Activated T-cell treated with anti-CD3 and anti-CD28 coated beads for 1 hour (primary cell): ENCODE measurements at places on chromosomes 2 and 18.

GRCh38 chr2:226118471-226119429, 680.9 kb downstream of the IRS1 start:
- DNase-seq = no peak

GRCh38 chr2:11004199-11004598, 92.5 kb downstream of the KCNF1 start:
- DNase-seq = no peak

DNA sequence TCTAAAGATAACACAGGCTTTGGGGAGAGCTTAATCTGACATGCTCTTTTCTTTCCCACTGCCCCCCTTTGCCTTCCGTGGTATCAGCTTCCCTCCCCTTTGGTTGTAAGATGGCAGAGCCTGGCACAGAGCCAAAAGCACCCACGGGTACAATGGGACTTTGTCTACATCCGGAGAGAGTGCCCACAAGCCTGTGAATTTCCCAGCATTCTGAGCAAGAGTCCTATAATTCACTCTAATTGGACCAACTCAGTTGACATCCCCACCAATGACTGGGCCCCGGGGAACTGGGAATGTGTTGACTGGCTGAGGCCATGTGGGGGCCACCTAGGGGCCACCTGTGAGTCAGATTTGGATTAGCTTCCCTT, 20.1 kb upstream of the C2orf72 start:
- DNase-seq = no peak

DNA sequence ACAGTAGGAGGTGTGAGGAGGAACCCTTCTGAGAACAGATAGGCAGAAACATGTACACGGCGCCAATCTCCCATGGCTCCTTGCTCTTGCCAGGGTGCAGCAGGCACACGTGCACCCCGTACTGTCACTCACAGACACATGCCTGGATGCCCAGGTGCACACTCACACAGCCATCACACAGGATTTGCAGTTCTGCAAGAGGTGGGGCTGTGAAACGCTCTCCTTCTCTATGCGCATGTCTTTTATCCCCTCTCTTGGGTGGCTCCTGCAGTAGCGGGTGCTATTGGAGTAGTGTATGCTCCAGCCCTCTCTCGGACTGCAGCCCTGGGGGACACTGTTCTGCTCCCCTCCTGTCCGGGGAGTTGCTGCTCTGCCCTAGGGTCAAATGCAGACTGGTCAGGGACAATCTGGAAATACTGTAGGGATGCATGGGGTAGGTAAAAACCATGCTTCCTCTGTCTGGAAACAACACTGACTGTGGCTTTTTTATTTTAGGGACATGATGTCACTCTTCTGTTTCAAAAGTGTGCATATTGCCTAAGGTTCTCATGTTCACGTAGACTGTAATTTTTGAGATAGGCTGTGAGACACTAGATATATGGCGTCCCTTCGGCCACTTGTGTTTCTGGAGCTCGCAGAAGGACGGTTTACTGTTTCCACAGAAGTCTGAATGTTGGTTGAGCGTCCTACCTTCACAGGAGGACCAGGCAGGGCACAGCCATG, 118.5 kb downstream of the PRKCE start:
- no peak for DNase-seq

- no peak for DNase-seq
These were observed 98.5 kb upstream of the HAAO start for GRCh38 chr2:42890791-42891355.

DNA sequence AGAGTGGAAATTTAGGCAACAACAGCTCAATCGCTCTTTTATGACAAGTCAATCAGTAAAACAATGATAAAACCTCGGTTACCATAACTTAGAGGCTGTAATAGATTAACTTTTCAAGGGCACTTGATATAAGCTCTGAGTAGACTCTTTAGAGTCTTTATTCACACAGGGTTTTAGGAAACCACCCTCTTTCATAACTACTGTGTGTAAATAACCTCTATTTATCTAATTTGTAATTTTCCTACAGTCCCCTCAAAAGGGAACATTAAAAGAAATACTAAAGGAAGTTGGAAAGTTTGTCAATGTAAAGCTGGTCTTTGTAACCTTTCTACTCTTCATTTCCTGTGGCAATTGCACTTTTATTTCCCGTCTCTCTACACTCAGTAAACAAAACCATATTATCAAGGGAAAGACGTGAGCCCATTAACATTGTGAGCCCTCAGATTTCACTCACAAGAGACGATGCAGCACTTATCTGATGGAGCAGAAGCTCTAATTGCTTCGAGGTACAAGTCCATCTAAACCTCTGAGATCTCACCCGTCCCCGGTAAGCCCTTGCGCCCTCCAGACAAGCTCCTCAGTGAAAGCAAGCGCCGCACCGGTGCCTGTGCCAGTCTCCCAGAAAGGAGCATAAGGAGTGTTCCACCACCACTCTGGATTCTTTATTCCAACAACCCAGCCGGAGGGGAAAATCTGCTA, 1.1 kb upstream of the HOXD1 start:
- DNase-seq = no peak

DNA sequence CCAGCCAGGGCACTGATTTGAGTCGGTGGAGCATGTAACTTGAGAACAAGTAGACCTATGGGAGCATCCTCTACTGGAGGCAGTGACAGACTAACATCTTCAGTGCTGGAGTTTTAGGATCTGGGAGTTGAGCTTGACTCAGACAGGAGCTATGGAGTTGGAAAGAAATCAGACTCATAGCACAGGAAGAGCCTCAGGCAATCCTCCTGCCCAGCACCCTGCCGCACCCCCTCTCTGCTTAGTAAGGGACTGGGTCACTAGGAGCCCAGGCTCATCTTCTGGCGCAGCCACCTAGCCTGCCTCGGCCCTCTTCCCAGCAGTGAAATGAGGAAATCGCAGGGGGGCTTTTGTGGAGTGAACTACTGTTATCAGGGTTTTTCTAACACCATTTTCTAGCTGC, 3.6 kb downstream of the ARID5A start:
- no peak for DNase-seq

- no peak for DNase-seq
These were observed 114.6 kb downstream of the VIT start for GRCh38 chr2:36811071-36811470.
